Fibroblast of the aortic adventitia (primary cell): ENCODE measurements at places on chromosomes 5 and 9. TPM values are rescaled to one million over a fixed set of nuclear protein-coding genes. Genes with fewer than 3 reads are reported as not detected.

Gene PAXX
- total RNA-seq = 7.1 and 18.3 TPM in 2 replicates

Gene TRIM36
- total RNA-seq = 0.36 and 0.41 TPM in 2 replicates

Gene PCDHB10
- total RNA-seq = 0.36 and 0.41 TPM in 2 replicates

Gene TIFAB
- total RNA-seq = 0.08 TPM in 1 of 2 replicates, not detected in the other

Gene KCNV2
- total RNA-seq = not detected in 2 replicates

Gene ECM2
- 23.3 and 74.6 TPM in 2 replicates for total RNA-seq

Gene FOXD4
- 0.27 TPM in 1 of 2 replicates, not detected in the other for total RNA-seq

Gene BTNL8
- total RNA-seq = not detected in 2 replicates

Gene ARSI
- total RNA-seq = 1.5 and 2.1 TPM in 2 replicates

Gene IFNA2
- not detected in 2 replicates for total RNA-seq

Gene AJM1
- total RNA-seq = 1.1 and 1.3 TPM in 2 replicates

Gene DBH
- not detected in 2 replicates for total RNA-seq

Gene ARAP3
- 2.6 and 6.2 TPM in 2 replicates for total RNA-seq

Gene LCN10
- total RNA-seq = not detected in 2 replicates
